ENCODE measurements at places on chromosomes 16 and 17.

GRCh38 chr17:78237401-78238012 lies 6.1 kb downstream of the TMEM235 start:
- DNase-seq, result no peak

DNA sequence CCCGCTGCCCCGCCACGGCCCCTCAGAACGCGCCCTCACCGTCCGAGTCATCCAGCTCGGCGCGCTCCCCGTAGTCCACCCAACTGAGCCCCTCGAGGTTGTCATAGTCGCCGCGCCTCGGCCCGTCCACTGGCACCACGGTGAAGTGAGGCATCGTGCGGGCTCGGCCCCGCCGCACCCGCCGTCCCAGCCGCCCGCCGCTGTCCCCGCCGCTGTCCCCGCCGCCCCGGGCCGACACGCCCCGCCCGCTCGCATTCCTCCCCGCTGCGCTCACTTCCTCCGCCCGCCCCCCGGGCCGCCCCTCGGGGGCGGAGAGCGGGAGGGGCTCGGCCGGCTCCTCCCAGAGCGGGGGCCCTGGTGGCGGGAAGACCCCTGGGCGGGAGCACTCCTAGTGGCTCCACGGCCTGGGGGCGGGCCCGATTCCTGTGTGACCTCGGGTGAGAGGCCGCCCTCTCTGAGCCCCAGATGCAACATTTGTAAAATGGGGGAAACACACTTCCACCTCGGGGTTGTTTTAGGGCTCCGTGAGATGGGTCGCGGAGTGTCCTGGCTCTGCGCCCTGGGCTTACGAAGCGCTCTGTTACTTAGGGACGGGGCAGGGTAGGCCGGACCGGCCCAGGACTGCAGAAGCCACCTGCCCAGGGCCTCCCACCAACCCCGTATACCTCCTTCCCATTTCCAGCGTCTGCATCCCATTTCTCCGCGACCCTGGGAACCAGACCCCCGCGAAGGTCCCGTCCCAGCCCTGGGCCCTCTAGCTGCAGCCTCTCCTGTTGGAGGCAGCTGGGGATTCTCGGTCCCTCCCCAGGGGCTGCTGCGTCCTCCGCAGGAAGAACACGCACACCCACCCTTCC lies at the start of gene SLC12A4:
Gene SLC12A4, minus strand, starts transcription at position 238 of the 854 bp plus-strand sequence. Its CDS starts 84 bp downstream, at position 154.
- DNase-seq, result peak; percentile 37

GRCh38 chr16:8137606-8138005 lies 452.7 kb downstream of the TMEM114 start:
- DNase-seq, result no peak

DNA sequence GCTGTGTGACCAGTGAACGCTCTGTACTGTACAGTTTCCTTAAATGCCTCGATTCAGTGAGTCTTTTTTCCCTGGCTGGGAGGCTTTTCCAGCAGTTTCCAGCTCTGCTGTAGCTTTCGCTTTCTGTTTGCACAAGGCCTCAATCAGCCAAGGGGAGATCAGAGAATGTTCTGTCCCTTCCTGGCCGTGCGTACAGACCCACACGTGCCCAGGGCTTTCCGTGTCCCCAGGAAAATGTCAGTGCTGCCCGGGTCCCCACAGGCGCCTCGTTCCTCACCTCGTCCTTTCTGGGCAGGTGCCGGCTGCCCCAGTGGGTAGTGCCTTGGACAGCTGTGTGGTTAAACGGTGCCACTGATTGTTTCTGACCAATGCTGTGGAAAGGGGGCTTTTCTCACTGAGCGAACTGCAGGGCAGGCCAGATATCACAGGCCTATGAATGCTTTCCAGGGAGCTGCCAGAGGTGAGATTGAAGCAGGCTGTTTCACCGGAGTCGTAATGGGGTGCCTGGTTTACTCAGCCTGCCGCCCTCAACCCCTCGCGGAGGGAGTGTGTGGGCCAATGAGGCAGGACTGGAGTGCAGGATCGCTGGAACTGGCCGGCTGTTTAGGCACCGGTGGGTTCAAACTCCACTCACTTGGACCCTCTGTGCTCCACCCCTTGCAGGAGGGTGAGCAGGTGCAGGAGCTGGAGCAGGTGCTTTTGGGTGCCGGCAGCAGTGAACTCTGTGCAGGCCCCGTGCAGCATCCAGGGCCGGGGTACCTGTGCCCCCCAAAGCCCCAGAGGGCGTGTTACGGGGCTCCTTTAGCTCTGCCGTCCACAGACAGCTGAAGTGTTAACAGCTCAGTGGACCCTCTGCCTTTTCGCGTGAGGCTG lies 44.4 kb downstream of the ZNF778 start:
- no peak for DNase-seq

DNA sequence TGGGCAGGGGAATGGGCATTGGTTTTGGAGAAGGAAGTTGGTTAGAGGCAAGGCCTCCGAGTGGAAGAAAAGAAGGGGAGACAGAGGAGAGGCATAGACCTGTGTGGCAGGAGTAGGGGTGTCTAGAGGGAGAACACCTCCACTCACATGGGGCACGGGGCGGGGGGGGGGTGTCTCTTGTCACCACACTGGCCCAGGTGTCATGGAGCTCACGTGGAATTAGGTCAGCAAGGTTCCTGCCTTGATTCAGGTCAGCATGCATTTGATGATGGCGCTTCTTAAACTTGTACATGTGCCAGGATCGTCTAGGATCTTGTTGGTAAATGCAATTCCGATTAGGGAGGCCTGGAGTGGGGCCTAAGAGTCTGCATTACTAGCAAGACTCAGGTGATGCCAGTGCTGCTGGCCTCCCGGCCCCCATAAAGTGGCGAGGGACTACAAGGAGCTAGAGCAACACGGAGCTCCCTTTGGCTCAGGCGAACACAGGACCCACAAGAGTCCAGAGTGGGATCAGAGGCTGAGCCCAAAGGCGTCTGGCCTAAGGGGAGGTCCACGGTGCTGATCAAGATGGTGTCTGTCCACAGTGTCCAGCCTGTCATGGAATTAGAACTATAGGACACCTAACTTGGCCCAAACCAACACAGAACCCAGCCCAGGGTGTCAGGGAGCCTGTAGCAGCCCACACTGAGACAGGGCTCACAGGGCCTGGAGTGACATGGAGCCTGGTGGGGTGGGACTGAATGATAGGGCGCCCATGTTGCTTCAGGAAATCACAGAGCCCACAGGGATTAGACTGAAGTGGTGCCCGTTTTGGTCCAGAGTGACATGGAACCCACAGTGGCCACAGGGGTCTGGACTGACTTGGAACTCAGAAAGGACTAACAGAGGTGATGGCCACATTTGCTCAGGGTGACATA lies 16.7 kb downstream of the EPOP start:
- no peak for DNase-seq

GRCh38 chr16:80962879-80963278 lies 43.8 kb downstream of the CMC2 start:
- no peak for DNase-seq

GRCh38 chr16:1592446-1592845 lies 19.4 kb downstream of the IFT140 start:
- no peak for DNase-seq

DNA sequence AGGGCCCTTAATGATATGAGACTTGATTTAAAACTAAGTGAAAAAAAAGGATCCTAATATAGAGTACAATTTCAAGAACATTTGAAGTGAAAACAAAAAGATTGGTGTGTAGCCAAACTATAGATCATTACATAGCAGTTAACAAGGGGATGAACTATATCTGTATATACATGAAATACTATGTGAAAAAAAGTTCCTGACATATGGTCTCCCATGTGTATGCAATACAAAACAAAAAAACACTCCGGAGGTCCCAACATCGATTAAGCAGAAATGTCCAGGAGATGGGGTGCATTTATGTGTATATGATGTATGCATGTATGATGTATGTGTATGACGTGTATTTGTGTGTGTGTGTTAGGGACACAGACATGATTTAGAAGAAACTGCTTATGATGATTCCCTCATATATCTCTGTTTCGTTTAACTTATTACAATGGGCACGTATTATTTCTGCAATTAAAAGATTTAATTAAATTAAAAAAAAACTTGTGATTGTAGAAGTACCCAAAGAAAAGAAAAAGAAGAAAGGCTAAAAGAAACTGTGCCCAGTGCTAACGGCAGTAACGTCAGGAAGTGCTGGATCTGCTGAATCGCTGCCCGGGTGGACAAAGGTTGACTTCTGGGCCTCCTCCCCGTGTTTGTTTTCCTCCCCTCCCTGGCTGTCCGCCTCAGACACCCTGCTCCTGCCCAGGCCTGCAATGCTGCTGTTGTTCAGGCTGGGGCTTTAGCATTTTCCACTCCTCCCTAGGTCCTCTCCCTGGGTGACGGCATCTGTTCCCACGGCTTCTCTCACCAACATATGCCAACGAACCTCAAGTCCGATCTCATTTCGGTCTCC lies 36.9 kb downstream of the TBX4 start:
- DNase-seq, result no peak

- DNase-seq, result no peak
Measured at GRCh38 chr16:50696575-50697420, 3.4 kb downstream of the NOD2 start.

GRCh38 chr17:75270966-75271232 lies at the start of gene MIF4GD:
TSS of gene MIF4GD (minus strand) at chr17:75271231. CDS start at chr17:75270195, 1,036 bp downstream.
- no peak for DNase-seq

- peak; percentile 36 for DNase-seq
Measured at GRCh38 chr17:43846221-43846712, 709 bp upstream of the CD300LG start.

- DNase-seq, result no peak
Measured at GRCh38 chr17:18324140-18325050, 9.3 kb downstream of the SMCR8 start.

DNA sequence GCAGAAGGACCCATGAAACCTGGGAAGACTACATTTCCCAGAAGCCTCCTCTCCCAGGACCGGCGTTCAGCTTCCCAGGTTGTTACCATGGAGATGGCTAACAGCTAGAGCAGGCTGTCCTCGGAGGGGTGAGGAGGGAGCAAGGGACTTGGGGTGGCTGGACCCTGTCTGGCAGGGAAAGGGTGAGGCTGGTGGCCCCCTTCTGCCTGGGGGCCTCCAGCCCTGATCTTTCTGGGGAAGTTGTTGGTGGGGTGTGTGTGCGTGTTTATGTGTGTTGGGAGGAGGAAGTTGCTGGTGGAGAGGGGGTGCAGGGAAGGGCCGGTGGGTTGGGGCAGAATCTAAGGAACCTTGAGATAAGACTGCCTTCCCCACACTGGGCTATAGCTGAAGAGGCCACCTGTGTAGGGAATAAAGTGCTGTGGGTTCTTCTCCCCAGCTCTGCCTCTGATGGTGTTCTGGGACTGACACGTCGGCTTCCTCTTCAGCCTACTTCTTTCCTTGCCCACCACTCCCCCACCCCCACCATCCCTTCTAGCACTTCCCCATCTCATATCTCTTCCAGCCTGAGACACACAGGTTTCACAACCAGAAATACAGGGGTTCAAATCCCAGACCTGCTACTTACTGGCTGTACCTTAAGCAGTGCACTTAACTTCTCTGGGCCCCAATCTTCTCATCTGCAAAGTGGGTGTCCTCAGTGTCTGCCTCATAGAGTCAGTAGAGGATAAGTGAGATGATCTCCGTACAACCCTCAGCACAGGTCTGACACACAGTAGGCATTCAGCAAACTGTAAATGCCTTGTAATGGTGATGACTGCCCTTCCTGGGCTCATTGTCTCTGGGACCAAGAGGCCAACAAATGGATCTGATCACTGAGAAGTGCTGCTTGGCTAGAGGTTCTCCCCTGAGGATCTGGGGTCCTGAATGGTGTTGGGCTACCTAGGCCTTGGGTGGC lies at the start of gene DRC7:
Gene DRC7, plus strand, starts transcription at position 82 of the 955 bp plus-strand sequence. CDS start 3,144 bp downstream, outside the sequence.
- DNase-seq, result no peak

GRCh38 chr16:51763072-51763661 lies 612.1 kb upstream of the SALL1 start:
- no peak for DNase-seq

- DNase-seq, result no peak
Measured at GRCh38 chr16:26672206-26672605, 394.5 kb upstream of the C16orf82 start.

DNA sequence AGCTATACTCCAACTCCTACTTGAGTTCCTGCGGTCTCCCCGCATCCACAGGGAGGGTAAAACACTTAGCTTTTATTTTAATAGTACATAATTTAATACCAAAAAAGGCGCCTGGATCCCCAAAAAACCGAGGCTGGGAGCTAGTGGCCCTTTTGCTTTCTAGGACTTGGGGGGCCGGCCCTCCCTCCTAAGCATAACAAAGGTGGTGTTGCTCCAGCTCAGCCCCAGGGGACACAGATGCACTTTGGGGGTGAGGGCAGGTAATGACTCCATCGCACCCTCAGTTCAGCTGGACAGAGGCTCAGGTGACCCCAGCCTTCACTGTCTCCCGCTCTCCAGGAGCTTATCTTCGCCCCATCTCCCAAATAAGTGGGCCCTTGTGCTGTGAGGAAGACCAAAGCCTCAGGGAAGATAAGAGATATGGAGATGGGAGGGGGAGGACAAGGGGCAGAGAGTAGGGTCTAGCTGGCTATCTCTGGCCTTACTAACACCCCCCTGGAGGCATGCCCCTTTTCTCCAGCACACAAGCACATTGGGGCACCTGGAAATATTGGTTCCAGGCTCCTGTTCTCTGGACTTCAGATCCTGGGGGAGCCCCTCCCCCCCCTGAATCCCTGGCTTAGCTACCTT lies 2.8 kb upstream of the NHERF1 start:
- DNase-seq, result no peak

- no peak for DNase-seq
Measured at GRCh38 chr17:58085039-58085715, 2.0 kb downstream of the DYNLL2 start.

GRCh38 chr17:32558326-32558955 lies 71.6 kb downstream of the CDK5R1 start:
- DNase-seq, result no peak

GRCh38 chr16:88792078-88792550 lies 7.1 kb upstream of the PIEZO1 start:
- DNase-seq, result no peak

DNA sequence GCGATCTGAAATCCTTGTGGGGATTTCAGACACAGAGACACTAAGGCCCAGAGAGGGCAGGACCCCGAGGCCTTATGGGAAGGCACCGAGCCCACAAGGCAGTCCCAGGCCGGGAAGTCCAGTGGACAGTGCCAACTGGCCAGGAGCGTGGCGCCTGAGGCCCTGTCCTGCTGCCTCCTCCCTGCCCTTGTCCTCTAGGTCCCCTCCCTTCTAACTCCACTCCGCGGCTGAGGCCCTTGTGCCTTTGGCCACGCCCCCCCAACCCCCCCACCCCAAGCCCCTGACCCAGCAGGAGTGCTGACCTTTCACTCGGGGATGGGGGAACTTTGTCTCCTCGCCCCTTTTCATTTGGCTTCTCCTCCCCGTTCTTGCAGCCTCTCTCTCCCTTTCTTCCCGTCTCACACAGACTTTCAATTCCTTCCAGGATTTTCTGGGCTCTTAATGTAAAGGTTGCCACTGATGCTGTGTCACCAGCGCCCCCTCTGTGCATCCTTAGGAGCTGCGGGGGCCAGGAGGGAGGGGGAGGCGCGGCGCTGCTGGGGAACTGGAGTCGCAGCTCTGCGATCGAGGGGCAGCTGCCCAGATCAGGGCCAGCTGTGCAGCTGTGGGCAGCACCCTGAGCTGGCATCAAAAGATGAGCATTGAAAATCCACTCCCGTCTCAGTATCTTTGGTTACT lies 29.1 kb downstream of the CRHR1 start:
- no peak for DNase-seq

GRCh38 chr17:80337195-80337895 lies 76.7 kb downstream of the RNF213 start:
- no peak for DNase-seq

GRCh38 chr16:85194307-85195270 lies 82.3 kb upstream of the CIBAR2 start:
- DNase-seq, result no peak

GRCh38 chr16:85286066-85286831 lies 174.0 kb upstream of the CIBAR2 start:
- no peak for DNase-seq

GRCh38 chr17:47660064-47660492 lies 10.4 kb downstream of the KPNB1 start:
- DNase-seq, result no peak

- no peak for DNase-seq
Measured at GRCh38 chr17:58334256-58334655, 5.7 kb upstream of the TSPOAP1 start.

- DNase-seq, result no peak
Measured at GRCh38 chr17:81128774-81129173, 36.5 kb upstream of the PVALEF start.

Measured in GOT3 (cell line).